ENCODE measurements at places on chromosomes 3 and 15. TPM values are rescaled to one million over a fixed set of nuclear protein-coding genes. Genes with fewer than 3 reads are reported as not detected.

The ROBO2 gene
- total RNA-seq: 4.0 TPM

The CHST14 gene
- total RNA-seq: 4.3 TPM

The CPEB1 gene
- not detected for total RNA-seq

The PTPRG gene
- total RNA-seq: 34.7 TPM

The DCBLD2 gene
- total RNA-seq: 98.1 TPM

The CLCN2 gene
- total RNA-seq: 2.1 TPM

The RTP3 gene
- not detected for total RNA-seq

The IGSF10 gene
- total RNA-seq: under 0.01 TPM

The FILIP1L gene
- total RNA-seq: 2.7 TPM

The CCDC54 gene
- total RNA-seq: not detected

The AMIGO3 gene
- not detected for total RNA-seq

The SCAANT1 gene
- not detected for total RNA-seq

The ACAN gene
- total RNA-seq: not detected

The GP9 gene
- not detected for total RNA-seq

The FANCD2OS gene
- not detected for total RNA-seq

The SEMA7A gene
- total RNA-seq: 14.0 TPM

The WDR72 gene
- total RNA-seq: 0.07 TPM

The FBXW12 gene
- total RNA-seq: not detected

The ANKUB1 gene
- 4.1 TPM for total RNA-seq

The ZBBX gene
- 0.07 TPM for total RNA-seq

The MEIS2 gene
- total RNA-seq: 15.9 TPM

The GCSAM gene
- under 0.01 TPM for total RNA-seq

The ECE2 gene
- total RNA-seq: not detected

The CAND2 gene
- 4.3 TPM for total RNA-seq

The IL20RB gene
- total RNA-seq: 183 TPM

The RGMA gene
- 3.1 TPM for total RNA-seq

The KIF23 gene
- 10.9 TPM for total RNA-seq

The EPHB3 gene
- total RNA-seq: 11.3 TPM

The IGDCC3 gene
- not detected for total RNA-seq

The PLXNB1 gene
- 49.9 TPM for total RNA-seq

The BCHE gene
- 1.6 TPM for total RNA-seq

The SEMA5B gene
- 0.34 TPM for total RNA-seq

The KLHL40 gene
- not detected for total RNA-seq

The SLC28A1 gene
- total RNA-seq: not detected

The LRRC2 gene
- total RNA-seq: 0.36 TPM

The SNAP23 gene
- 62.5 TPM for total RNA-seq

The SPRED1 gene
- total RNA-seq: 22.6 TPM

The ADCY5 gene
- not detected for total RNA-seq

The ZKSCAN7 gene
- 7.8 TPM for total RNA-seq

The ANKRD34C gene
- total RNA-seq: not detected

The GUCA1C gene
- not detected for total RNA-seq

The CMTM8 gene
- total RNA-seq: 1.4 TPM

The HRG gene
- not detected for total RNA-seq
